ENCODE measurements at places on chromosomes 1 and 21.
A peak's percentile ranks its signal among the peaks of the same experiment; 100 is the strongest.

- no peak for DNase-seq
Observed at GRCh38 chr1:66402194-66402593, 131.8 kb upstream of the SGIP1 start.

DNA sequence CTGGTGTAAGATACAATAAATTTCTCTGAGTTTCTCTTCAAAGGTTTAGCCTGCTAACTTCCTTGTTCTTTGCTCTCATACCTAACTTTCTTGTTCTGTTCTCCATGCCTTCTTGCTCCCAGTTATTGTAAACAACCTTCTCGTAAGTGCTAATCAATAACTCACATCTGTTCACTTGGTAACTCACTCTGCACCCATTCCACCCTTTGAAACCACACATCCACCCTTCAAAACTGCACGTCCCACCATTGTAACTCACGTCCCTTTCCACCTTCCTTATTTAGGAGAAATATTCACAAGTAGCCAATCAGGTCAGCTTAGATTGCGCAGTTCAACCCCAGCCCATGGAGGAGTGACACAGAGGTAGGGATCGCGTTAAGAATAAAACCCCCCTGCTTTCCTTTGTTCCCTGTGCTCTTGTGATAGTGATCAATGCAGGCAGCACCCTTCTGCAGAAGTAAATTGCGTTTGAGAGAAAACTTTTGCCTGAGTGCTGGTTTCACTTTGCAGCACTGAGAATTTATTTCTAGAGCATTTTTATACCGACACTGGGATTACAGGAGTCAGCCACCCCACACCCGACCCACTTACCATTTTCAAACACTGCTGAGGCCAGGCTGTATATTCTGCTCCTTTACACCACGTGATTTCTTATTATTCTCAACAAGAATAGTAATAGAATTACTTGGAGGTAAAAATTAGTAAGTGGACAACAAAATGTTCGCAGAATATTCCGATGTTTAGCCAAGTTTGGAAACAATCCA is 789.2 kb upstream of the RGS18 start:
- DNase-seq = no peak

DNA sequence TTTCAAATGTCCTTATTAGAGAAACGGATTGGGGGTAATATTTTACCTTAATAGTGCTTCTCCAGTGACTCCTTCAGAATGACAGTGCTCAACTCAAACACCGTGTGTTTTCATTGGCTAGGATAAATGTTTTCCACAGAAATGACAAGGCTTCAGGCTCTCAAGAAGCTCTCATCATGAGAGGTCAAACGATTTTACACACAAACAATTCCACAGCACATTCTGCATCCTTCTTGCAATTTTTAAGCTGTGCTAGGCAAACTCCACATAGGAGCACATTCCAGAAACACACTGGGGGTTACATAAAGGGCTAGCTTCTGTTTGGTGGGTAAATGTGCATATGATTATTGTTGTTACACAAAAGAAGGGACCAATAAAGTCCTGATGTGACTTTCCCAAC is 75.5 kb upstream of the IPO9 start:
- DNase-seq = no peak

- DNase-seq = no peak
Observed at GRCh38 chr1:26730695-26731094, 34.9 kb downstream of the ARID1A start.

GRCh38 chr1:86441581-86441980 is 17.6 kb downstream of the CLCA2 start:
- DNase-seq = no peak

DNA sequence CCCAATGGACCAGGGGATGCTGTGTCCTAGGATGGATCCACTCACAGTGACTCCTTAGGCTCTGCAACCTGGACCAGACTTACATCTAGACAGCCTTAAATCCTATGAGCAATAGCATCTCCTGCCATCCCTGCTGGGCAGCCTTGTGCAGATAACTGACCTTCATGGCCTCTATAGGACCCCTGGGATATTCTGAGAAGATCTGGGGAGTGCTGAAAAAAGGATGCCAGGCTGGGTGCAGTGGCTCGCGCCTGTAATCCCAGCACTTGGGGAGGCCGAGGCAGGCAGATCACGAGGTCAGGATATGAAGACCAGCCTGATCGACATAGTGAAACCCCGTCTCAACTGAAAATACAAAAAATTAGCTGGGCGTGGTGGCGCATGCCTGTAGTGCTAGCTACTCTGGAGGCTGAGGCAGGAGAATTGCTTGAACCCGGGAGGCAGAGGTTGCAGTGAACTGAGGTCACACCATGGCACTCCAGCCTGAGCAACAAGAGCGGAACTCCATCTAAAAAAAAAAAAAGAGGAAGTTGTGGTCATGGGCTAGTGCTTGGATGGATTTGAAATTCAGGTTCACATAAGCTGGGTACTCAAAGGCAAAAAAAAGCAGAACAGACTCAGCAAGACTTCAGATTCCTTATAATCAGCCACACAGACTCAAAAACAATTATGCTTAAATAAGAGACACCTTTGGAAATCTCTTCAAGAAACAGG is 10.9 kb upstream of the SH2D1B start:
- no peak for DNase-seq

- DNase-seq = peak; percentile 51
Observed at GRCh38 chr1:100834777-100835660, 59.6 kb downstream of the EXTL2 start.

DNA sequence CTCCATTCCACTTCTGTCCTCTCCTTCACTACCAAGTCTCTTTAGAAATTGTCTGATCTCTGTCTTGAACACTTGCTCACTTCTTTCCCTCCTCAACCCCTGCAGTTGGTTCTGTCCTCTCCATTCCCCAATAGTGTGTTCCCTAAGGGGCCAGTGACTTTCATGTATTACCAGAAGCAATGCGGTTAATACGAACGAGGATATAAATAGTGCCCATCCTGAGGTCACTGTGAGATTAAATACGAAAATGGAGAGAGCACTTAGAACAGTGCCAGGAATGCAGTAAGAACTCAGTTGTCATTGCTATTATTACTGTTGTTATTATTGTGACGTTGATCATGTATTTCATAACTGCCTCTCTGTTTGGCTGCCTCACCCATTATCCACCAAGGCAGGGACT is 53.0 kb upstream of the ARTN start:
- no peak for DNase-seq

GRCh38 chr1:164781972-164782371 is 223.0 kb downstream of the PBX1 start:
- no peak for DNase-seq

- DNase-seq = peak; percentile 25
Observed at GRCh38 chr1:244011786-244012185, 39.3 kb upstream of the ZBTB18 start.

DNA sequence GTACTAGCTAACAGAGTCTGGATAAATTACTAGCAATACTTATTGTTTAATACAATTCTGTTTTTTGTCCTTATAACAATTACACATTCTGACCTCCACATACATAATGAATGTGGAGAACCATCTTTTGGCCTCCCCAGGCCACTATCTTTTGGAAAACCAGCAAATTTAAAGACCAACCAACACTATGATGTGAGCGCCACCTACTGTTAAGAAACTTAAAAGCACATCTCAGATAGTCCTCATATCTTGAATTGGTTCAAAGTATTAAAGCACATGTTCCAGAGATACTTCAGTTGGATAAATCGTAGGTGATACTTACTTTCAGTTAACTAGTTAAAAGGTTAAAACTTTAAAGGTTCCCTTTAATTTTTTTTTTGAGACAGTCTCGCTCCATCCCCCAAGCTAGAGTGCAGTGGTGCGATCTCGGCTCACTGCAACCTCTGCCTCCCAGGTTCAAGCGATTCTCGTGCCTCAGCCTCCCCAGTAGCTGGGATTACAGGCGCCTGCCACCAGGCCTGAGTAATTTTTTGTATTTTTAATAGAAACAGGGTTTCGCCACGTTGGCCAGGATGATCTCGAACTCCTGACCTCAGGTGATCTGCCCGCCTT is 29.3 kb upstream of the USP1 start:
- peak; percentile 60 for DNase-seq

Measured in iPS-NIHi11 (cell line).